Activated naive CD8-positive, alpha-beta T cell treated with anti-CD3 and anti-CD28 coated beads for 36 hours (primary cell): ENCODE measurements at places on chromosomes 5 and 9. TPM values are rescaled to one million over a fixed set of nuclear protein-coding genes. Genes with fewer than 3 reads are reported as not detected.

HDAC3 gene
- total RNA-seq: 84.6 TPM

DNA sequence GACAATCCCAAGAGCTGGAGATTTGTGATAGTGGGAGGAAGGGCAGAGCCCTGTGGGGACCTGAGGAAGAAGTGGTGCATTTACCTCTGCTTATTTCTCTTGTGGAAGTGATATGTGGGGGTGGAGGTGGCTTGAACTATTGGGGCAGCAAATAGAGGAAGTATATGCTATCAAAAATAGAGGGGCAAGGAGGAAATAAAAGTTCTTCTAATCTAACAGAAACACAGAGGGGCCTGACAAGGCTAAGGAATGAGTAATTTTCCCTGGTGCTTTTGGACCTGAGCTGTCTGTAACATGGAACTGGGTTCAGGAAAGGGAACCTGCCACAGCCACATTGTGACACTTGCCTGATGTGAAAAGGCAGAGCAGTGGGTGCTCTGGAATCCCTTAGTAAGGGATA lies 378.6 kb upstream of the KLF4 start:
- no peaks in the 10 kb centered on the region for H3K36me3 ChIP-seq
- peak overlapping the region; percentile 22 for H3K27ac ChIP-seq
- H3K27me3 ChIP-seq: no peaks in the 10 kb centered on the region
- no peaks in the 10 kb centered on the region for H3K4me1 ChIP-seq
- DNase-seq: no peak
- H3K4me3 ChIP-seq: no peak overlapping the region

DNA sequence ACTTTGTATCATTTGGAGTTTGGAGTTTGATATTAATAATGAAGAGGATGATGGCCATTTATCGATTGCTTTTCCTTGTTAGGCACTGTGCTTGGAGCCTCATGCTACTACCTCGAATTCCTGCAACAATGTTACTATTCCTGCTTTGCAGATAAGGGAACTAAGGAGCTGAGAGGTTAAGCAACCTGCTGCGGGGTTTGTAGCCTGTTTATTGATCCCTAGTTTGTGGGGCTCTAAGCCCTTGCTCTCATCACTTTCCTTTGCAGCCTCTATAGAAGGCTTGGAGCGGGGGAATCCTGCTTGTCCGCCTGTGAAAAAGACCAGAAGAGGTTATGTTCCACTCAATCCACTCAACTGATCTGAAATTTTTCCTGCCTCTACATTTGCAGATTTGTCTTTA lies 15.8 kb downstream of the ARHGEF28 start:
- H3K4me3 ChIP-seq: no peak overlapping the region
- no peak overlapping the region for H3K27ac ChIP-seq
- no peaks in the 10 kb centered on the region for H3K36me3 ChIP-seq
- H3K4me1 ChIP-seq: no peaks in the 10 kb centered on the region
- H3K27me3 ChIP-seq: peaks cover 33% of the 10 kb centered on the region

VCAN gene
- not detected for total RNA-seq

GRCh38 chr5:180348336-180348735 lies 4.8 kb downstream of the GFPT2 start:
- DNase-seq: no peak
- no peaks in the 10 kb centered on the region for H3K36me3 ChIP-seq
- peaks cover 35% of the 10 kb centered on the region for H3K27me3 ChIP-seq

- peaks cover 7% of the 10 kb centered on the region for H3K4me1 ChIP-seq
- H3K27ac ChIP-seq: no peak overlapping the region
- no peak for DNase-seq
Measured at GRCh38 chr5:164741376-164741775, 1236.0 kb downstream of the MAT2B start.

DNA sequence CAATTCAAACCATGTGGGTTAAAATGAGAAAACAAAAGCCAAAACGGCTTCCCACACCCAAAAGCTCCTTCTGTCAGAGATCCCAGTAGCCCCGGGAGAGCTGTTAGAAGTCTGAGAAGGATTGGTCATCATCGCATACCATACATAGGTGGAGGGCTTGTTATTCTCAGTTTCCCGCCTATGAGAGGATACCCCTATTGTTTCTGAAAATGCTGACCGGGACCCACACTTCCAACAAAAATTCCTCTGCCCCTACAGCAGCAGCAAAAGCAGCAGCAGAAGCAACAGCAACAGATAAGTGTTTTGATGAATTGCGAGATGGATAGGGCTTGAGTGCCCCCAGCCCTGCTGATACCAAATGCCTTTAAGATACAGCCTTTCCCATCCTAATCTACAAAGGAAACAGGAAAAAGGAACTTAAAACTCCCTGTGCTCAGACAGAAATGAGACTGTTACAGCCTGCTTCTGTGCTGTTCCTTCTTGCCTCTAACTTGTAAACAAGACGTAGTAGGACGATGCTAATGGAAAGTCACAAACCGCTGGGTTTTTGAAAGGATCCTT lies at the start of gene TEK:
TEK (plus strand) TSS at position 245 of the 561 bp plus-strand sequence. CDS start 366 bp downstream, outside the sequence.
- no peak within 1 kb of the TSS for H3K4me3 ChIP-seq
- H3K27ac ChIP-seq: no peak within 1 kb of the TSS
- DNase-seq: no peak
- H3K36me3 ChIP-seq: no peaks in the 10 kb centered on the region
- peaks cover 4% of the 10 kb centered on the region for H3K27me3 ChIP-seq

GRCh38 chr5:36444582-36445418 lies 143.1 kb upstream of the RANBP3L start:
- no peak for DNase-seq
- H3K4me1 ChIP-seq: peaks cover 4% of the 10 kb centered on the region
- peaks cover 11% of the 10 kb centered on the region for H3K27me3 ChIP-seq
- H3K36me3 ChIP-seq: no peaks in the 10 kb centered on the region

DNA sequence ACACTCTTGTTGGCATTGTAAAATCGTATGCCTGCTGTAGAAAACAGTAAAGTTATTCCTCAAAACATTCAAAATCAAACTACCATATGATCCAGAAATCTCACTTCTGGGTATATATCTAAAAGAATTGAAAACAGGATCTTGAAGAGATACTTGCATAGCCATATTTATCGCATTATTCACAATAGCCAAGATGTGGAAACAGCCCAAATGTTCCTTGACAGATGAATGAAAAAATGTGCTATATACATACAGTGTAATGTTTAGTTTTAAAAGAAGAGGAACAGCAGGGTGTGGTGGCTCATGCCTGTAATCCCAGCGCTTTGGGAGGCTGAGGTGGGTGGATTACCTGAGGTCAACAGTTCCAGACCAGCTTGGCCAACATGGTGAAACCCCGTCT lies 234.1 kb upstream of the DAB2 start:
- peaks cover 15% of the 10 kb centered on the region for H3K27me3 ChIP-seq
- no peak overlapping the region for H3K4me3 ChIP-seq
- no peak for DNase-seq
- H3K36me3 ChIP-seq: no peaks in the 10 kb centered on the region
- H3K27ac ChIP-seq: no peak overlapping the region

PTGES gene
- 0.20 TPM for total RNA-seq

SLC36A3 gene
- total RNA-seq: not detected

SARDH gene
- 2.7 TPM for total RNA-seq
